PC-3 (cell line): ENCODE measurements at places on chromosomes 6 and 20. TPM values are rescaled to one million over a fixed set of nuclear protein-coding genes. Genes with fewer than 3 reads are reported as not detected.

OCSTAMP gene
- total RNA-seq: not detected in 2 replicates

CAP2 gene
- 8.2 and 11.6 TPM in 2 replicates for total RNA-seq

GRCh38 chr6:122035173-122035572 is 364.3 kb upstream of the HSF2 start:
- no peaks in the 10 kb centered on the region for H3K36me3 ChIP-seq
- no peak for DNase-seq
- no peak overlapping the region for H3K27ac ChIP-seq
- H3K4me3 ChIP-seq: no peak overlapping the region

- no peak for DNase-seq
- H3K27ac ChIP-seq: no peak overlapping the region
- no peaks in the 10 kb centered on the region for H3K36me3 ChIP-seq
- H3K4me1 ChIP-seq: no peaks in the 10 kb centered on the region
- peaks cover 5% of the 10 kb centered on the region; the same call in 1 of the 2 replicates for H3K27me3 ChIP-seq
Observed at GRCh38 chr6:9810286-9810685, 604.6 kb downstream of the TFAP2A start.

- no peak for DNase-seq
- H3K36me3 ChIP-seq: no peaks in the 10 kb centered on the region
- H3K27me3 ChIP-seq: no peaks in the 10 kb centered on the region
- H3K27ac ChIP-seq: no peak overlapping the region
- no peak overlapping the region for H3K4me3 ChIP-seq
- H3K4me1 ChIP-seq: peaks cover 3% of the 10 kb centered on the region; the same call in 1 of the 2 replicates
Observed at GRCh38 chr6:148460876-148461646, 118.4 kb downstream of the SASH1 start.

GPX5 gene
- not detected in 2 replicates for total RNA-seq

DNA sequence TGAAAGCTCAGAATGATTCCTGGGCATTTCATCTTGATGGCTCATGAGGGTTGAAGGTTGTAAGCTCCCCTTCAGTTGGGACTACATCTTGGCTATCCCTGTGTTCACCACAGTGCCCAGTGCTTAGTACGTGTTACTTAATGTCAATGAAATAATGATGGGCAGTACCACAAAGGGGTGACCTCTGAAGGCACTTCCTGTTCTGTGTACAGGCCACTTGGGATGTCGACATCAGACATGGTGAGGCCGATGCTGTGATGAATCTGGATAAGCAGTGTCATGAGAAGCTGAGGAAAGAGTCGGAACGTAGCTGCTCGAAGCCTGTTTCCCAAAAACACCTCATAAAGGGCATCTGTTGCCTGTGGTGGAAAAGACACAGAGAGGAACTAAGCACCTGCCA is 27.6 kb upstream of the RBL1 start:
- H3K4me1 ChIP-seq: no peaks in the 10 kb centered on the region
- H3K27me3 ChIP-seq: no peaks in the 10 kb centered on the region
- DNase-seq: no peak
- H3K4me3 ChIP-seq: no peak overlapping the region
- no peaks in the 10 kb centered on the region for H3K36me3 ChIP-seq
- no peak overlapping the region for H3K27ac ChIP-seq

PRR18 gene
- not detected in 2 replicates for total RNA-seq
